ENCODE measurements at places on chromosomes 2 and 18. TPM values are rescaled to one million over a fixed set of nuclear protein-coding genes. Genes with fewer than 3 reads are reported as not detected.
A peak's percentile ranks its signal among the peaks of the same experiment; 100 is the strongest.

DNA sequence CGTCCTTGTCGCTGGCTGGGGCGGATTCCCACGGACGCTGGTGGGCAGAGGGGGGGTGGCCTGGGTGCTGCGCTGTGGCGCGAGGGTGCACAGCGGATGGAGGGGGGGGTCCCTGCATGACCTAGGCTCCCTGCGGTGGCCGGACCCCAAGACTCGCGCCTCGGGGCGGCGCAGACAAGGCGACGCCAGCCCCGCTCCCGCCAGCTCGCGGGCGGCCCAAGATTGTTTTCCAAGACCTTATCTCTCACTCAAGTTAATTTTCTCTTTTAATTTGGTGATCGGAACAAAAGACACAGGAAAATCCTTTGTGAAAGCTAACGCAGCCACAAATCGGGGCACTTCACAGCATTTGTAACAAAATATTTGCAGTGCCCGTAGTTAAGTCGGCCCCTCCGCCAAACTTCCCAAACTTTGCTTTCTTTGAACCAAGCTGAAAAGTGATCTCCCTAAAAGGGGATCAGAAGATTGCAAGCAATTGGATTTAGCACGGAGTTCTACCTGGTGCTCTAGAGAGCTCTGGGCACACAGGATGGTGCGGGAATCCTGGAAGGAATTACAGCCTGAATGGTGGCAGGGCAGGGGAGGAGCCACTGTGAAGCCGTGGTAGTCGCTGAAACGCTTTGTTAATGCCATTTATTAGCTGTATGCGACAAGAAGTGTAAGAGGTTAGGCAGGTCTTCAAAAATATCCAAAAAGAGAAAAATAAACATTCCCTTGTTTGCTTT is 4.8 kb upstream of the ID2 start:
- no peak for DNase-seq
- peaks cover 28% of the 10 kb centered on the region for H3K4me1 ChIP-seq
- peak overlapping the region; percentile 65 for H3K4me3 ChIP-seq
- H3K27me3 ChIP-seq, result no peaks in the 10 kb centered on the region

- H3K4me1 ChIP-seq, result no peaks in the 10 kb centered on the region
- H3K36me3 ChIP-seq, result no peaks in the 10 kb centered on the region
- H3K4me3 ChIP-seq, result no peak overlapping the region
- no peak for DNase-seq
- no peak overlapping the region for H3K27ac ChIP-seq
Measured at GRCh38 chr18:2442006-2442405, 129.3 kb downstream of the METTL4 start.

The ERMN gene
- total RNA-seq, result not detected

The DSC2 gene
- 0.56 TPM for total RNA-seq

DNA sequence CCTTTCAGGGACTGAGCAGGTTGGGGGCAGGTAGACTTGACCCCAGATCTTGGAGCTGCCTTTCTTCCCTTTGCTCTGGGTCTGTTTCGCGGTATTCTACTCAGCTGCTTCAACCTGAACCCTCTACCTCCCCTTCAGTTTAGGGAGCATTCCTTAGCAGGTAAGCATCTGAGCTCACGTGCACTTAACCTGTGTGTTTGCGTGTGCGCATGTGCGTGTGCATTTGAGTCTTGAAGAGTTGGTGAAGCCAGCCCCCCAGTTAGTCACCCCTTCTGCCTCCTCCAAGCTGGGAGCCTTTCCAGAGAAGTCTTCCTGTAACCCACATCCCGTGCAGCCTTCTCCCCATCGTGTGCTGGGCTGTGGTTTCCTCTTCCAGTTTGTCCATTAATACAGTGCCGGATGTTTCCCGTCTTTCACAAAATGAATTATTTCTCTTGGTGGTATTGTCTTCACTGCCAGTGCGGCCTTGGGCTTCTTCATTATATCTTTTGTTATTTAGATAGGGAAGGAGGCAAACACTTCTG is 33.2 kb downstream of the B3GNT2 start:
- H3K27me3 ChIP-seq, result no peaks in the 10 kb centered on the region
- DNase-seq, result no peak
- no peaks in the 10 kb centered on the region for H3K4me1 ChIP-seq
- no peak overlapping the region for H3K27ac ChIP-seq
- H3K4me3 ChIP-seq, result no peak overlapping the region

DNA sequence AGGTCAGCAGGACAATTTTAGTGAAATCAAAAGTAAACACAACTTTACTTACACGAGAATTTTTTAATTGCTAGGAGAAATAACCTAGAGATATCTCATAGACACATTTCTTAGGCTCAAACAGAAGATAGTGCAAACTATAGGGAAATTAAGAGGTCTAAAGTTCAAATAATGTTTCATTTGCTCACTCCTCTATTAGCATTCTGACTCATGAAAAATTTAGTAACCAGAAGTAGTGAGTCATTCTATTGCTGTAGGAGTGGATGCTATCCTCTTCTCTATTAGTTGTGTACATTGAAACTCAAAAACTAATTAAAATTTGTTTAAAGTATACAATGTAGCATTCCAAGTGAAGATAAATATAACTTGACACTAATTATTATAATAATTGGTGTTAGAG is 908.3 kb upstream of the TMEFF2 start:
- no peak overlapping the region for H3K4me3 ChIP-seq
- H3K27me3 ChIP-seq, result no peaks in the 10 kb centered on the region
- DNase-seq, result no peak
- no peaks in the 10 kb centered on the region for H3K4me1 ChIP-seq

- H3K4me3 ChIP-seq, result no peak overlapping the region
- H3K36me3 ChIP-seq, result no peaks in the 10 kb centered on the region
- no peak for DNase-seq
- peaks cover 12% of the 10 kb centered on the region for H3K4me1 ChIP-seq
- no peaks in the 10 kb centered on the region for H3K27me3 ChIP-seq
Measured at GRCh38 chr2:64841461-64841860, 147.7 kb upstream of the SLC1A4 start.

The STRN gene
- total RNA-seq, result 52.0 TPM

DNA sequence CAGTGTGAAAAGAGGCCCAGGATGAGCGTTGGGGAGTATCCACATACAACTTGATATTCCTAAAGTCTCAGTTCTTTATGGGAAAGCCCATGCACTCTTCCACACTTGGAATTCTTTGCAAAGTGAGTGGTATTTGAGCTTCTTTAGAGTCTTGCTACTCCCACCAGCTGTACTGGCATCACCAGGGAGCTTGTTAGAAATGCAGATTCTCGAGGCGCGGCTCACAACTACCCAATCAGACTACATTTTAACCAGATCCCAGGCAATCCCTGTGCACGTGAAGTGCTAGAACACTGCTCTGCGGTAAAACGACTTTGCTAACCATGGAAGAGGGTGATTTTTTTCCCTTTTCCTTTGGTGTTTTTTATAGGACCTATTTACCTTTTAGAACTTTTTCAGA is 184.7 kb downstream of the NEDD4L start:
- H3K4me1 ChIP-seq, result peaks cover 7% of the 10 kb centered on the region
- no peak for DNase-seq
- no peaks in the 10 kb centered on the region for H3K36me3 ChIP-seq

DNA sequence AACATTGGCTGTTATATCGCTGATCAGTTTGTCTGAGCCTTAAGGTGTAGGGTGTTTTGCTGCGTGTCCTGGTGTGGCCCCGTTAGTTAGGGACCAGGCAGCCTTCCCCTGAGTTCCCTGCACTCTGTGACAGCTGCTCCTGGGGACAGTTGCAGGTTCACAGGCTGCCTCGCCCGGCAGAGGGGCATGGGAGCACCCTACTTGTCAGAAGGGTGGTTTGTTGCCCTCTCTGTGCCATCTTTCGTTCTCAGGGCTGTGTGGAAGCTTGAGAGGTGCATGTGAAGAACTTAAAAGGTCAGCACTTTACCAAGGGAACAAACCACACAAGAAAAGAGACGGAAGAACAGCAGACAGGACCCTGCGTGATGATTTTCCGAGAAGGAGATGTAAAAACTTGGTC is 159.6 kb downstream of the LDLRAD4 start:
- peaks cover 57% of the 10 kb centered on the region for H3K4me1 ChIP-seq
- no peaks in the 10 kb centered on the region for H3K27me3 ChIP-seq
- no peak overlapping the region for H3K4me3 ChIP-seq

GRCh38 chr2:96554293-96555145 is 18.0 kb downstream of the ARID5A start:
- H3K27ac ChIP-seq, result peak overlapping the region; percentile 93
- peak overlapping the region; percentile 45 for H3K4me3 ChIP-seq
- no peaks in the 10 kb centered on the region for H3K36me3 ChIP-seq

DNA sequence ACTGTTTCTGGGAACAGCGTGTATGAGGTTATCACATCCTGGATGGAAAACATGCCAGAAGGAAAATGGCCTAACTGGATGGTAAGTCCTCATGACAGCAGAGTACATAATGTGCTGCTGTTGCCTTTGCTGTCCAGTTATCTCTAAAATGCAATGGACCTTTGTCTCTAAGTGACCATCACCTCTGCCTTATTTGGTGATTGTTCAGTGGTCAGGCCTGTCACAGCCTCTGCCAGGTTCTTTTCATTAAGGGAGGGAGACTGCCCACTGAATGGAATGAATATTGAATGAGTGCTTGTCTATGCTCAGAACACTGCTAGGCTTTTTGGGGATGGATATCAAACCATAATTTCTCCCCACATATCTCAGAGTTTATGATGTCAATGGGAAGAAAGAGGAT is 29.0 kb downstream of the SLC3A1 start:
- H3K36me3 ChIP-seq, result no peaks in the 10 kb centered on the region
- H3K27ac ChIP-seq, result no peak overlapping the region
- H3K27me3 ChIP-seq, result no peaks in the 10 kb centered on the region

GRCh38 chr2:164114937-164115336 is 379.1 kb upstream of the FIGN start:
- no peak overlapping the region for H3K27ac ChIP-seq
- H3K36me3 ChIP-seq, result no peaks in the 10 kb centered on the region
- H3K4me1 ChIP-seq, result no peaks in the 10 kb centered on the region
- no peak overlapping the region for H3K4me3 ChIP-seq
- DNase-seq, result no peak
- no peaks in the 10 kb centered on the region for H3K27me3 ChIP-seq

The EPHA4 gene
- 8.6 TPM for total RNA-seq

DNA sequence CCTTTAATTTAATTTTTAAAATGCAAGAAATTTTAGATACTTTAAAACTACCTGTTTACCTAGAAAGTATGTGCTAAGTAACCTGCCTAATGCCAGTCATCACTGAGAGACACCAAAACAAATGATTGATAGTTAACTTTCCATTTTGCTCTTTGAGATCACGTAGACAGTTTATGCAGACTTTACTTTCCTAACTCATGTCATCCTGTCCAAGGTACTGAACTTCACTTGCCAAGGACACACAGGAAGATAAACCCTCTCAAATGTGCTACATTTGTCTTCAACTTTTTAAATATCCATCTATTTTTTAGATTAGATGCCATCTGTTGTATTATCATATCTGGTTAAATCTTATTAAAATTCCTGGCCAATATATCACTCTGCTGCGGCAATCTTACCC is 20.1 kb upstream of the SCN1A start:
- H3K36me3 ChIP-seq, result no peaks in the 10 kb centered on the region
- no peak overlapping the region for H3K27ac ChIP-seq
- DNase-seq, result no peak
- no peaks in the 10 kb centered on the region for H3K4me1 ChIP-seq
- H3K4me3 ChIP-seq, result no peak overlapping the region

DNA sequence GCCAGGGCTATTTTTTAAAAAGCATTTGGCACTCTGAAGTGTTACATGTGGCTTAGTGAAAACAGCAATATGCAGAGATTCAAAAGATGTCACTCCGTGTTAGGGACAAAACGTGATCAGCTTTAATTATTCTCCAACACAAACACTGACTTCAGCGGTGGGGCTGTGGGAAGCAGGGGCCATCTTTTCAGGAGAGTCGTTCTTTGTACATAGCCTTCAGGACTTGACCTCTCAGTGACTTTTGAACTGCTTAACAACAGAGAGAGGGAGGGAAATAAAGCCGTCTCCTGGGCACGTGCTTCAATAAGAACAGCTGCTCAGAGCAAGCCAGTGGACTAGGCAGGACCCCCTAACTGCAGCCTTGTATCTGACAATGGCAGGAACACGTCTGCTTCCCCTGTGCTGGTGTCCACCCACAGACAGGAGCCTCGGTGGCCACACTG is 95.0 kb upstream of the HDAC4 start:
- no peaks in the 10 kb centered on the region for H3K36me3 ChIP-seq
- no peak overlapping the region for H3K4me3 ChIP-seq
- no peaks in the 10 kb centered on the region for H3K27me3 ChIP-seq
- H3K27ac ChIP-seq, result no peak overlapping the region
- H3K4me1 ChIP-seq, result no peaks in the 10 kb centered on the region

GRCh38 chr2:172113617-172114016 is 10.9 kb upstream of the DLX2 start:
- H3K27me3 ChIP-seq, result peaks cover 4% of the 10 kb centered on the region
- H3K4me3 ChIP-seq, result no peak overlapping the region
- no peaks in the 10 kb centered on the region for H3K36me3 ChIP-seq
- no peak for DNase-seq
- H3K27ac ChIP-seq, result no peak overlapping the region

The CD28 gene
- 0.07 TPM for total RNA-seq

DNA sequence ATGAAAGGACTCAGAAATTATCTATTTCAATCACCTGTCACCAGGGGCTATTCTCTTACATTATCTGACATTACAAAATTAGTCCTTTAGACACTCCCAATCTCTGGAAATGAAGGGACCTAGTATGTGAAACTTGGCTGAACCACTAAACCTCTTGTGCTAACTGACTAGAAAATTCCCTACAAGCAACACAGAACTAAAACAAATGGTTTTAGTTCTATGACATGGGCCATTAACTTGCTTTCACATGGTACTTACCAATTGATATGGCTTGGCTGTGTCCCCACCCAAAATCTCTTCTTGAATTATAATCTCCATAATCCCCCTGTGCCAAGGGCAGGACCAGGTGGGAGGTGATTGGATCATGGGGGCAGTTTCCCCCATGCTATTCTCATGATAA is 16.6 kb downstream of the SERPINE2 start:
- no peak overlapping the region for H3K27ac ChIP-seq
- no peak overlapping the region for H3K4me3 ChIP-seq
- H3K27me3 ChIP-seq, result no peaks in the 10 kb centered on the region
- no peaks in the 10 kb centered on the region for H3K36me3 ChIP-seq

DNA sequence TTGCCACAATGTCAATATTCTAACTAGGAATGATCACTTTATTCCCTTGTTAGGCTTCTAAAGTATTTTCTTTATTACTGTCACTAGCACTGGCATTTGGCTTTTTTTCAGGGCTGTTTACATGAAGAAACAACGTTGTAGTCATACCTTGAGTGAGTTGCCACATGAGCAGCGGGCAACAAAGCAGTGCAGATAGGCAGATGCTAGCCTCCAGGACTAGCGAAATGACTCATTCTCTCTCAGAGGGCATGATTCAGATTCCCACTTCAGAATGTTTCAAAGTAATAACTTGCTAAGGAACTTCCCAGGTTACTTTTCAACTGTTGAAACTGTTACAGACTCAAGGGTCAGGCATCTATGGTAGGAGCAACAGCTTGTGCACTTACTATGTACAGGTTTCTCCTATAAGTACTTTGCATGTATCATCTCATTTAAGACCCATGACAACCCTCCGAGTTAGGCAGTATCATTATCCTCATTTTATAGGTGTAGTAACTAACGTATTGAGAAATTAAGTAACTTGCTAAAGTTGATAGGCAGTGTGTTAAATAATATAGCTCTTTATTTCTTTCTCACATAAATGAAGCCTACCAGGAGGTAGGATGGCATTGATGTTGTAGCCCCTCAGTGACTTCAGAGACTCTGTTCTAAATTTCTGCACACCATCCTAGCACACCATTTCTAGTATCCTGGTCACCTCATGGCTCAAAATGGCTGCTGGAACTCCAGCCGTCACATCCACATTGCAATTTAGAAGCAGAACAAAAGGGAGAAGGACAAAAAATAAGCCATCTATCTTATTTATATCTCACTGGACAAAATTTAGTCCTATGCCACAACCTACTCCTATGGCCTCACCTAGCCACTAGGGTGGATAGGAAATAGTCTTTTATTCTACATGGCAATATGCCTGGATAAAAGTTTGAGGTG is 83.3 kb downstream of the ICOS start:
- no peak for DNase-seq
- no peak overlapping the region for H3K27ac ChIP-seq
- no peaks in the 10 kb centered on the region for H3K27me3 ChIP-seq
- no peaks in the 10 kb centered on the region for H3K36me3 ChIP-seq
- no peak overlapping the region for H3K4me3 ChIP-seq
- H3K4me1 ChIP-seq, result peaks cover 3% of the 10 kb centered on the region
